ENCODE measurements at places on chromosomes 5 and 9.

DNA sequence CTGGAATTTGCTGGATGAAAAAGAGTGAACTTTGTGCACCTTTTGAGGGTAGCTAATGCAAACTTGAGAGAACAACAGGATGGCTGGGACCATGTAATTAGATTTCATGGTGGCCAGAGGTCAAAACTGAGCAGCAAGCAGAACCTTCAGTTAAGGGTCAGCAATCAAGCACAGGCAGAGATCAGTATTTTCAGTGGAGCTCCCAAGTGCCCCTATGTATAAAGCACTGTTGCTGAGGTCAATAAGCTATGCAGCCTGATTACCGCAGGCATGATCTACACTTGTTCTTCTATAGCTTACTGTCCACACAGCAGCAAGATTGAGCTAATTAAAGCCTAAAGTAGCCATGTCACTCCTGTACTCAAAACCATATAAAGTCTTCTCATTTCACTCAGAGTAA, 62.1 kb upstream of the TMC1 start:
- DNase-seq: no peak

DNA sequence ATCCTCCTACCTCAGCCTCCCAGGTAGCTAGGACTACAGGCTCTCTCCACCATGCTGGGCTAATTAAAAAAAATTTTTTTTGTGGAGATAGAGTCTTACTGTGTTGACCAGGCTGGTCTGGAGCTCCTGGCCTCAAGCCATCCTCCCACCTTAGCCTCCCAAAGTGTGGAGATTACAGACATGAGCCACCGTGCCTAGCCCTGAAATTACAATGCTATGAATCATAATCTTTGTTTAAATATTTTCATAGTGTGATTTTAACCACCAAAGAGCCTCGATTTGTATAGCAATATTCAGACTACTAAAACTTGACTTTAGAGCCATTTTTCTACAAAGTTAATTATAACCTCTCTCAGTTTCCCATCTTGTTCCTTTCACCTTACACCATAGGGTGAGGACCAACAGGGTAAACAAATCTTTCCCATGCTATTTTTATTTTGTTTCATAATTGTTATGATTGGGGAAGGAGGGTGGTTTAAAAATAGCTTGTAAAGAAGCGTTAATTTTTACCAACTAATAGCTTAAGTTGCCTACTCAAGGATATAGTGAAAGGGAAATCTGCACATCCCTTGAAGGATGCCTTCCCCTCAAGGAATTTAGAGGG, 32.7 kb downstream of the UBE2D2 start:
- no peak for DNase-seq

- DNase-seq: no peak
Measured at GRCh38 chr5:132486318-132487094, 4.1 kb downstream of the IRF1 start.

- DNase-seq: no peak
Measured at GRCh38 chr5:153623124-153623523, 132.7 kb downstream of the GRIA1 start.

- no peak for DNase-seq
Measured at GRCh38 chr5:79636981-79637733, 24.9 kb downstream of the TENT2 start.

- DNase-seq: peak; percentile 48
Measured at GRCh38 chr5:122999947-123000563, 36.5 kb downstream of the PPIC start.

DNA sequence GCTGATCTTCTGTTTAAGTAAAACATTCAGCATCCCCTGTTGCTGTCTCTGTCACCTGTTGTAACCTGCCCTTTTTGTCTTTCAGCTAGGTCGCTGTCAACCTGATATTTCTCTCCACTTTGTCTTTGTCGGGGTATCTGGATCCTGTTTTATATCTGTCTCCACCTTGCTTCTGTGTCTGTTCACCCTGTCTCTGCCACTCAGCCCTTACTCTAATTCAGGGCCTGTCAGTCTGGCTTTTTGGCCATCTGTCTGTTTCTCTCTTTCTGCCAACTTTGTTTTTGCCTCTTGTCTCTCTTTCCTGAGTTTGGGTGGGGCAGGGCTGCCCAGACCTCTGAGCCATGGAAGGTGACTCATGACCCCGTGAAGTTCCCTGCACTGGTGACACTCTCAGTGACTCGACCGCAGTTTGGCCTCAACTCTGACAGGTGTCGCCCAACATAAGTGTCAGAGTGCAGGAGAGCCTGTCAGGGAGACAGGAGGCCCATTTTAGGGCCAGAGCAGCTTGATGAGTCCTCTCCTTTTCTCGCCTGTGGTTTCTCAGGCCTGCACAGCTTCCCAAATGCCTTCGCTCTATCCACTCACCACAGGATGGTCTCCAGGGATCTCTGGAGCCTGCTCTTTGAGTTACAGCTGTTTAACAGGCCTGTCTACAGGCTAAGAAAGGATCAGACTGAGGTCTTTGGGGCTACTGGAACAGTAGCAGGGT, 868 bp downstream of the ZBTB43 start:
- peak; percentile 71 for DNase-seq

GRCh38 chr9:135764731-135765130, 62.7 kb downstream of the KCNT1 start:
- DNase-seq: no peak

GRCh38 chr5:68334553-68334886, 119.0 kb downstream of the PIK3R1 start:
- peak; percentile 46 for DNase-seq

- DNase-seq: no peak
Measured at GRCh38 chr5:132274050-132274792, 16.7 kb downstream of the PDLIM4 start.

DNA sequence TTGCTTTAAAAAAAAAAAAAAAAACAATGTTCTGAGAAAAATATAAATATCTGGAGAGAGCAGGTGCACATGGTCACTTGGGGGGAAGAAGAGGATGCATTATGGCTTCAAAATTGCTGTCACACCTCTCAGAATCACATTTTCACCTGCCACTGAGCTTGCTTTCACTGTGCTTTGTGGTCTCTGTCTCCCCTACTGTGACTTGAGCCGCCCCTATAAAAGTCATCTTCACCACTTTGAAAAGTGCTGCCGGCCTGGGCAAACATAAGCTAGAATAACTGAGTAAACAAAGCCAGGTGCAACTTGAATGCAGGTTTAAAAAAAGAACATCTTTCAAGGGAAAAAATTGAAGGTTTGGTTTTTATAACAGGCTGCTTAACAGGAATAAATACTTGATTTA, 368.1 kb upstream of the GRIA1 start:
- DNase-seq: no peak

DNA sequence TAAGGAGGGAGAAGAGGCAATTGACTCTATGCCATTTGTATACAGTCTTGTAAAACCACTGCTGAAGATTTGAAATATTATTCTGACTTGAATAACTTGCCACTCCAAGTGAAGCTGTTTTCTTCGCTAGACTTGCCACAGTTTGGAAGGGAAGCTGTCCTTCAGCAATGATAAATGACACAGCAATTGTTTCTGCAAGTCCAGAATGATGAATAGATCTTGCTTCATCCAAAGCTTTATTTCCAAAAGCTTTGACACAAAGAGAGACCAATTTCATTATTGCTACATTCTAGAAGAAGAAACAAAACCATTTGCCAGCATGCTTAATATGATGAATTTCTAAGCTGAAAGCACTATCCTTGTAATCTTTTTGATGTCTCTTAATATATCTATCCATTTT, 73.7 kb downstream of the ZNF366 start:
- DNase-seq: peak; percentile 43

DNA sequence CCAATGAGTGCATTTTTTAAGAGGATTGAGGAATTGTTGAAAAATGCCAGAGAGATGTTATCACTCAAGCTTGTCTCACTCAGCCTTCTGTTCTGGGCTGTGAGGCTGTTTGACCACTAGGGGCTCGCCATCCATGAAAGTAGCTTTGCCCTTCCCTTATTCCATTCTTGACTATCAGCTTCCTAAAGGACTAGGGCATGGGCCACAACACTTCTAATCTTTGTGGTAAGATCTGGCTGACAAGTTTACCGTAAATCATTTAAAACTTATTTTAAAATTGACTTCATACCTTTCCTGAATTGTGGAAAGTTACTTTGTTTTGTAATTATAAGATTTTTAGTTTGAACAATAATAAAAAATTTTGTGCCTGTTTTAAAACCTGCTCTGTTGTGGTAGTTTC, 49.5 kb downstream of the TJP2 start:
- peak; percentile 87 for DNase-seq

GRCh38 chr5:10457682-10458574, 16.2 kb downstream of the ROPN1L start:
- no peak for DNase-seq

DNA sequence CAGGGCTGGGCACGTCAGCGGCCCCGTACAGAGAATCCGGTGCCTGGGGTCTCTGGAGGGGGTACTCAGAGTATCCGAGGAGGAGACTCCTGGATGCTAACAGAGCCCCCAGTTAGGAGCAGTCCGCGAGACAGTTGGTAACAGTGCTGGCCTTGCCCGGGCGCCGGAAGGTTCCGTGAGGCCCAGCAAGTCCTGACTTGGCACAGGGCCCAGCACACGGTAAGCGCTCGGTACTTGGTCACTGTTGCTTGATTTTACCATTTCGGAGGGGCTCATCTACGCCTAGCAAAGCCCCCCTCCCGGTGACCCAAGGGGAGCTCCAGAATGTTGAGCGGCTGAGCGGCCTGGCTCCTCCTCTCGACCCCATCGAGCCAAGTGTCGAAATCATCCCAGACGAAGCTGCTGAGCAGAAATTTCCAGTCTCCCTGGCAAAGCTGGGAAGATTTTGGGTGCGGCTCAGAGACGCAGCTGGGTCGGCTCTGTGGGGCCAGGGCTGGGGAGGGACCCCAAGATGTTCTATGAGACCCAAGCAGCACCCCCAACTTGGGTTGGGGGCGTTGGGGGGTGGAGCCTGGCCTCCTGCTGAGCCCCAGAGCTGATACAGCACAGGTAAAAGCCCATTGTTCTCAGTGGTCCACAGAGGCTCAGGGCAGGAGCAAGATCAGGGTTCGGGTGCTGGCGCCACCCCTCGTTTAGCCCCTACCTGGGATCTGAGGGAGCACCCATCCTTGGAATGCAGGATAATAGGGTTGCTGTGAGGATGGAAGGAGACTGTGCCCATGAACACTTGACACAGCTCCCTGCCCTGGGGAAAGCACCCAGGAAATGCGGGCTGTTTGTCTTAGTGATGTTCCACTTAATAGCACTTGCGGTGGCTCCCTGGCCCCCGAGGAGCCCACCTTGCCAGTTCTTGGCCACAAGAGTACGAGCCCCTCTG, 137.2 kb downstream of the C9orf50 start:
- peak; percentile 44 for DNase-seq

DNA sequence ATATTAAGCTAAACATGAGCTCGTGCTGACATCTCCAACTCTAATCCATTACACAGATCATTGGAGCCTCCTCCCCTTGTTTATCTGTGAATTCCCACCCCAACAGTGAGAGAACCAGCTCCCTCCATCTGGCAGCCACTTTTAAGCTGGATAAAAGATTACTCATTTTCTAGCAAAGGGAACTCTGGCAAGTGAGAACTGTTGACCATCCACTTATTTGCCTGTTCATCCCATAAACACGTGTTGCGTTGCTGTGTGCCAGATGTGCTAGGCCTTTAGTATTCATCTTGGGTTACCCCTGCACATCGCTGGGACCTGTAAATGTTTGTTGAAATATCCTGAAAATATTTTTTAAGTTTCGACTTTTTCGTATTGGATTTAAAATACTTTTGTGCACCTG, 2.4 kb upstream of the TOR1A start:
- DNase-seq: no peak

DNA sequence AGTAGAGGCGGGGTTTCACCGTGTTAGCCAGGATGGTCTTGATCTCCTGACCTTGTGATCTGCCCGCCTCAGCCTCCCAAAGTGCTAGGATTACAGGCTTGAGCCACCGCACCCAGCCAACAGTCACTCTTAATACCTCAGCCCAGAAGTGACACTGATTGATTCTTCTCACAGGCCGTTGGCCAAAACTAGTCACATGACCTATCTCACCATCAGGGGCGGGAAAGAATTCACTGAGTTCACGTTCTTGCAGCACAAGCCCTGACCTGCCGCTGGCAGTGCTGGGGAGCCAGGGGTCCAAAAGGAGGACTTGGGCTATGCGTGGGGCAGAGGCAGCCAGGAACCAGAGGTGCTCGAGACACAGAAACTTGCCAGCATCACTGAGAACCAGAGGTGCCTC, 55.0 kb upstream of the CPLX2 start:
- DNase-seq: no peak

- no peak for DNase-seq
Measured at GRCh38 chr9:110115341-110115820, 92.6 kb downstream of the C9orf152 start.

GRCh38 chr5:144448457-144448856, 277.8 kb downstream of the KCTD16 start:
- DNase-seq: no peak

- no peak for DNase-seq
Measured at GRCh38 chr9:80049096-80049782, 477.5 kb downstream of the TLE4 start.

- DNase-seq: no peak
Measured at GRCh38 chr5:177458912-177459350, 12.3 kb downstream of the PRR7 start.

GRCh38 chr9:137231372-137232039, 805 bp downstream of the SLC34A3 start:
- DNase-seq: no peak

DNA sequence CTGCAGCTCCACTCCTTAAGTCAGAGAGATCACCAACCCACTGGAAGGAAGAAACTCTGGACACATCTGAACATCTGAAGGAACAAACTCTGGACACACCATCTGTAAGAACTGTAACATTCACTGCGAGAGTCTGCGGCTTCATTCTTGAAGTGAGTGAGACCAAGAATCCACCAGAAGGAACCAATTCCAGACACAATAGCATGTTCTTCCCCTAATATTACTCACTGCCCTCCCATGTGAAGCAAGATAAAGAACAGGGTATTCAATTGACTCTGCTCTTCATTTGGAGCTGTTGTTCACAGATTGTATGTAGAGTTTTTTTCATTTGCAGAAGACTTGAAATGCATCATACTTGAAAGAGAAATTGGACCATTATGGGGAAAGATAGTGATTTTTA, 10.8 kb downstream of the SAXO1 start:
- DNase-seq: no peak

DNA sequence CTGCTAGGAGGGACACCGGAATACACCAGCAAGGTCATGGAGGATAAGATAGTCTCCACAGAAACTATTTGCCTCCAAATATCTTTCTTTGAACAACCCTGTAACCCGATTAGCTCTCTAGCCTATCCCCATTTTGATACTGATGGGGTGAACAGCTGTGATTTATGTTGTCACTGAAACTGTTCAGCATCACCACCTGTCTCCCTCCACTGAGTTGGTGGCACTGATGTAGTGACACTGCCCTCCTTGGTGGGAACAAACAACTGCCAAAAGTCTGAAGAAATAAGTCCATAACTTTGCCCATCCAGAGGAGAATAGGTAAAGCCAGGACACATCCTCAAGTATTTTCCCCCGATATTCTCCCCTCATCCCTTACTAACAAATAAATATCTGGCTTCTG, 24.3 kb upstream of the KCNV2 start:
- no peak for DNase-seq

- DNase-seq: no peak
Measured at GRCh38 chr9:105258225-105258737, 13.8 kb downstream of the SLC44A1 start.

All from OCI-M1 (cell line).